ENCODE measurements at places on chromosomes 7 and 10.

GRCh38 chr7:26989897-26990670, 105.7 kb downstream of the HOXA1 start:
- DNase-seq, result no peak

- DNase-seq, result peak; percentile 33
These were observed 16.6 kb upstream of the ITIH2 start for GRCh38 chr10:7686351-7687171.

GRCh38 chr10:33703501-33704213, 369.2 kb upstream of the NRP1 start:
- DNase-seq, result no peak

- no peak for DNase-seq
These were observed 49.4 kb upstream of the LRRN3 start for GRCh38 chr7:111041577-111041976.

GRCh38 chr10:12561720-12562119, 212.4 kb downstream of the CAMK1D start:
- no peak for DNase-seq

- DNase-seq, result no peak
These were observed 150.8 kb downstream of the ARID5B start for GRCh38 chr10:62052276-62052675.

- DNase-seq, result no peak
These were observed 77.1 kb upstream of the DUSP5 start for GRCh38 chr10:110420401-110421193.

DNA sequence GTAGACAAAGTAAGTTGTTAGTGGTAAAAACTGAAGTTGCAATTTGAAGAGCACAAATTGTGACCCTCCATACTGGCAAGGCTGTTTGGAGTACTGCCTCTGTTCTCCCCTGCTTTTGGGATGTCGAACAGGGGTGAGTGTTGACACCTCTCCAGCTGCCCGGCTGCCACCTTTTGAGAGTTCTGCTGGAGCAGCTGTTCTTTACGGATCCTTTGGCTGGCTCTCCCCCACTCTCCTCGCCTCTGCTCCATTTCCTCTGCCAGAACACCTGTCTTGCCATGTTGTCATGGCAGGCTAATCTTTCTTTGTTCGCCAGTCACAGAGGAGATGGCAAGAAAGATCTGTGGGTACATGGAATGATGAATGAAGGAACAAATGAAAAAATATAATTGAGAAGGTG, 34.9 kb downstream of the INSYN2A start:
- DNase-seq, result no peak

DNA sequence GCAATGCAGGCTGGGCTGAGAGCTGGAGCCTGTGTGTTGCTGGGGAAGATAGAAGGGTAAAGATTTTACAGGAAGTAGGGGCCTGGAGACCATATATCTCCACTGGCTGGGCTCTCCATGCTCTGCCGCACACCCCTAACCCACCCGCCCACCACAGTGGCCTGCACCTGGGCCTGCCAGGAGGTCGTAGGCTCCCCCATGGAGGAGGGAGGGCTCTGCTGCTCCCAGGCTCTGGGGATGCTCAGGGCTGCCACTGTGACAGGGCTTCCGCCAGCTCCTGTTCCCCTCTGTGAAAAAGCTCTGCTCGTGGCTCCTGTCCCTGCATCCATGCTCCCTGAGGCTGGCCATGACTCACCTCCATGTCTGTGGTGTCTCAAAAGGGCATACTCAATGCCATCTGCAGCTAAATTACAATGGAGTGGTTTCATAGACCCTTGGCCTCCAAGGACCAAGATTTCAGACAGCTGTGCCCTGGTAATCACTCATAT, 106.0 kb downstream of the CXCL12 start:
- no peak for DNase-seq

DNA sequence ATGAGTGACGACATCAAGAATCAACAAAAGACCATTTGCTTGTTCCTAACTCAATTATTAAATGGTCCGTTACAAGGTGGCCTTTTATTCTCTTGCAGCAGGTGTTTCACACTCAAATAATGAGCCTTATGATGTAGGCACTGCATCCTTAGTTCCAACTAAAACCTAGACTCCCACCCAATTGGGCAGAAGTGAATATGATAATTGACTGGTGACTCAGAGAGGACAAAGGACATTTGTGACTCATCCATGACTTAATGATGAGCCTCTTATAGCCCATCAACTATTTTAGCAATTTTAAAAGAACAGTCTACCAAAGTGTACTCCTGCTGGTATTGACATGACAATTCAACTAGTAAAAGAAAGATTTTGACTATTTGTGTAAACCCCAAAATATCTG, 1027.8 kb upstream of the PHF14 start:
- DNase-seq, result peak; percentile 97

- DNase-seq, result no peak
These were observed 18.8 kb downstream of the SLK start for GRCh38 chr10:103985726-103986125.

GRCh38 chr7:16095171-16095950, 326.0 kb downstream of the CRPPA start:
- DNase-seq, result no peak

GRCh38 chr7:150942001-150942590, 36.0 kb downstream of the KCNH2 start:
- DNase-seq, result peak; percentile 46

- no peak for DNase-seq
These were observed 271.9 kb downstream of the C7orf25 start for GRCh38 chr7:42639930-42640329.

DNA sequence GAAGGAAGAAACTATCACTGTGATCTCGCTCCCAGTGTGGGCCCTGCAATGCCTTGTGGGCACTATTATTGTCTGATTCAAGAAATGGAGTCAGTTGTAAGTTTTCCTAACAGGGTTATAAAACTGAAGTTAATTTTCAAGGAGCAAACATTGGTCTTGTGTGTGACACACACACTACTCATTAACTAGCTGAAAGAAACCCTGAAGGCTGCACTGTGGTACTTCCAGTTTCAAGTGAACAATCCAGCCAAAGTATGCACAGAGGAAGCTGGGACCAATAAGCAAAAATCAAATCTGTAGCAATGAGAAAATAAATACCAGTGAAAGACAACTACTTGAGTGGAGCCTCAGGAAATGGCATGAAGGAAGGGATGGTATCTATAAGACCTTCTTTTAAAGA, 506.6 kb upstream of the POT1 start:
- no peak for DNase-seq

DNA sequence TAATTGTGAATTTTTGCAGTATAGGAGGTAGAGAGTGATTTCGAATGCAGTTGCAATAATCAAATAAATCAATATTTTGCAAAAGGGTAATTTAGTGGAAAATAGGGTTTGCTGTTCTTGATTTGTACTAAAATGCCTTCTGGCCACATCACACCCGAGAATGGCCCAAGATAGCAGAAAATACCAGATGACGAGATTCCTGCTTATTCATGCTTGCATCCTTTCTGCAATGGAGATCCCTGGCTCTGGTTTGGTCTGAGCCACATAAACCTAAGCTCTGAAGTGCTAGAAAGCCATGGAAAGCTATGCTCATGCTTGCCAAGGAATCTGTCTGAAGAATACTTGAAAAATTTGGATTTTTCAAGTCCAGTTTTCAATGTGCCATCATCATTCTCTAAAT, 634.2 kb upstream of the COBL start:
- no peak for DNase-seq

GRCh38 chr7:128003787-128004186, 27.4 kb downstream of the LRRC4 start:
- no peak for DNase-seq

DNA sequence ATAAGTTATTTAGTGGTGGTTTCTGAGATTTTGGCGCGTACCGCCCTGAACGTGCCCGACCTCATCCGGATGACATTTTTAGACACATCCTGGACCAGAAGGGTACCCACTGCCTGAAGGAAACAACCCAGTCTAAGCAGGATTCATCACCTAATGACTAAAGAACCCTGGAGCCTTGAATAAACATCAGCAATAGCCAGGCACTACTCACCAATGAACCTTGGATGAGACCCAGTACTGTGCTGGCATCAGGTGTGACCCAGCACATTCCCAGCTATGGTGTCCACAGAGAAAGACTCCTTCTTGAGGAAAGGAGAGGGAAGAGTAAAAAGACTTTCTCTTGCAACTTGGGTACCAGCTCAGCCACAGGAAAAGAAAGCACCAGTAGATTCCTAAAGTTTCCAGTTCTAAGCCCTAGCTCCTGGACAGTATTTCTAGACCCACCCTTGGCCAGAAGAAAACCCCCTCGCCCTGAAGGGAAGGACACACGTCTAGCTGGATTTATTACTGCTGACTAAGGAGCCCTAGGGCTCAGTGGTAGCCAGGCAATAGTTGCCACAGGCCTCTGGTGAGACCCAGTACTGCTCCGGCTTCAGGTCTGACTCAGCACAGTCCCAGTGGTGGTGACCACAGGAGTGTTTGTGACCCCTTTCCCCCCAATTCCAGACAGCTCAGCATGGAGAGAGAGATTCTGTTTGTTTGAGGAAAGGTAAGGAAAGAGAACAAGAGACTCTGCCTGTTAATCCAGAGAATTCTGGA, 32.5 kb downstream of the ZNF277 start:
- no peak for DNase-seq

- no peak for DNase-seq
These were observed 76.4 kb upstream of the CCNY start for GRCh38 chr10:35259769-35260397.

DNA sequence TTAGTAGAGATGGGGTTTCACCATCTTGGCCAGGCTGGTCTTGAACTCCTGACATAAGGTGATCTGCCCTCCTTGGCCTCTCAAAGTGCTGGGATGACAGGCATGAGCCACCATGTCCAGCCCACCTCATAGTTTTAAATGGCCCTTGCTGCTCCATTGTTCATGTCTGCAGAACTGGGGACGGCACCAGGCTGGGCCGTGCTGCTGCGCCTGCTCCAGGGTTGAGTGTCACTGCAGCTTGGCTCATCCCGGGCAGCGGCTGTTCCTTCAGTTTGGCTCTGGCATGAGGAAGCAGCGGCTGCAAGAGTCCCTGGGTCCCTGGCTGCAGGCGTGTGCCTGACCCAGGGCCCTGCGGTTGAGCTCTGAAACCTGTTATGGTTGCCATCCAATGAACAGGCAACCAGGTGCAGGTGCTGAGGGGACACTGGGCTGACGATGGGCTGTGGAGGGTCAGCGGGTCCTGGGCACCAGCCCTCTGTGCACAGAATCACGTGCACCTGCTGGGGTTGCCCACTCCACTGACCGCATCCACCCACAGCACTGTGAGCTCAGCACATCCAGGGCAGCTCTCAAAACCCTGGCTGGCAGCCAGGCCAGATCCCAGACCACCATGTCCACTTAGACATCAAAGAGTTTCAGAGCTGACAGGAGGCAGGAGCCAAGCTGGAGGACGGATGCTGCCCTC, 70.2 kb upstream of the PPP2R2D start:
- DNase-seq, result no peak

DNA sequence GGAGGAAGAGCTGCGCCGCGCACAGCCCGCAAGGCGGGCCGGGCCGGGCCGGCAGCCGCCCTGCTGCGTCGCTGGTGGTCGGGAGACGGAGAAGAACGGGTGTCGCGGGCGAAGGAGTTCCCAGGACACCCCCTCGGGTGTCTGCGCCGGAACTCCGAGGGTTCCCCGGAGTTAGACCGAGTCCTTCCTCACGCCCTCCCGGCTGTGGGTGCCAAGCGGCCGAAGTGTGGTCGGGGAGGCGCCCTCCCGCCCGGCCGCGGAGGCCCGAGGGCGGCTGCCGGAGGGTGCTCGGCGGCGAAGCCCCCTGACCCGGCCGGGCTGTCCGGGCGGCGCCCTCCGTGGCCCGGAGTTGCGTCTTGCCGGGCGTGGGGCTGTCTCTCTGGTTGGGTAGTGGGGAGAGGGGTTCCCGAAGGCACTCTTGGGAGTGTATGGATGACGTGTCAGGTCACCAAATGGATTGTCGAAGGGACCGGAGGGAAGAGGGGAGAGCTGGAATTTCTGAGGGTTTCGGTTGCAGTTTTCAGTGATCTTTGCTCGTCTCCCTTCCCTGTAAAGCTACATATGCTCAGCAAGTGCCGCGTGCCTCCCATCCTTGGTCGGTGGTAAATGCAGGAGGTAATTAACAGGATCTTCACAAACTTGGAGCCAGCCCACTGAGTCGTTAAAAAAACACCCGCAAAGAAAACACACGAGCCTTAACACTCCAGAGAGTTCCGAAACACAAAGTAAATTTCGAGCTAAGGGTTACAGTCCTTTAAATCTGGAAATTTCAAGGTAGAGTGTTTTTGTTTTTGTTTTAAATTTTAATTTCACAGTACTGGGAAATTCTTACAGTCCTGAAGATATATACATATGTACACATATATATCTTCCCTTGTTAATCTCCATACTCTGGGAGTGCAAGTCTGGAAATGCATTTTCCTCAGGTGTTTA, 871 bp downstream of the ST7 start:
- DNase-seq, result peak; percentile 14

DNA sequence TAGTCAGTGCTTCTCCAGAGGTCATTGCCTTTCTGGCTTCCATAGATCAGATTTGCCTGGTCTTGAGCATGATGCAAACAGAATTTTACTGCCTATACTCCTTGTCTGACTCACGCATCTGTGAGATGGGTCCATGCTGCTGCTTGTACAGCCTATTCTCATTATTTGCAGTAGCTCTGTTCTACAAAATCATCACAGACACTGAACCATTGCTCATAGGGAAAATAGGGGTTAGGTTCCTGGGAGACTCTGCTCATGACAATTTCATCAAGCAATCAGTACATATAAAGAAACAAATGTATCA, 7.4 kb upstream of the CREB3L2 start:
- no peak for DNase-seq

DNA sequence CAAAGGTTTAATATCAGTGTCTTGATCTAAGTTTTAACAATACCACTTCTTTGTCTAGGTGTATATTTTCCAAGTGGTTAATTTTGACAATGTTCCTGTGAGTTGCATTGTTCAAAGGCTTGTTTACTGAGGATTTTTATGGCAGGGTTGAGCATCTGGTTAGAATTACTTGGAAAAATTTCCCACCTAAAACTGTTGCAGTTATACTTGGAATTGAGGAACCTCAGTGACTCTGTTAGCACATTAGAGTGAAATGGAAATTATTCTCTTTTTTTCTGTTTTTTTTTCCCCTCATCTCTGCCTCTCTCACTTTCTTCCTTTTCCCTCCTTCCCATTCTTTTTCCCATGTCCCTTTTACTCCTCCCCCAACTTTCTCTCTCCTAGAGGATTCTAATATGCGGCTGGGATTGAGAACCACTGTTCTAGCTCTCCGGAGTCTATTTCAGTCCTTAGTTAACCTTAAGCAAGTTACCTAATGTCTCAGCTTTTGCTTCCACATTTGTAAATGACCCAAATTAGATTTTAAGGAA, 107.0 kb downstream of the PODXL start:
- no peak for DNase-seq

DNA sequence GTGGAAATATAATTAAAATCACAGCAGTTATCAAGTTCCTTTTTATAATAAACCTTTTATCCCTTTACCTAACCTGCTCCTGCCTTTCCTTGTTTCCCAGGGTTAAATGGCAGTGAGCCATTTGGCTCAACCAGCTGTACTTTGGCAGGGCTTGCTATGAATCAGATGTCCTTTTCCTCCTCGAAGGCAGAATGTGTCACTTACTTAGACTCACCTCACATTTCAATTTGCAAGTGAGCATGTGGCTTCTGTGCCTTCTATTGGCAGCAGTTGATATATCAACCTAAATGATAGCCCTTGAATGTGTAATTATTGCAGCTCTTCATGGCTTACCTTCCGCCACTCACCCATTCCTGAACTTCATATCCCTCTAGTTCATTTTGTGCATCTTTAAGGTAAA, 301.7 kb downstream of the CSTF2T start:
- no peak for DNase-seq

Measured in SHP77 (cell line).